ENCODE measurements at places on chromosomes 16 and 17.
A peak's percentile ranks its signal among the peaks of the same experiment; 100 is the strongest.

DNA sequence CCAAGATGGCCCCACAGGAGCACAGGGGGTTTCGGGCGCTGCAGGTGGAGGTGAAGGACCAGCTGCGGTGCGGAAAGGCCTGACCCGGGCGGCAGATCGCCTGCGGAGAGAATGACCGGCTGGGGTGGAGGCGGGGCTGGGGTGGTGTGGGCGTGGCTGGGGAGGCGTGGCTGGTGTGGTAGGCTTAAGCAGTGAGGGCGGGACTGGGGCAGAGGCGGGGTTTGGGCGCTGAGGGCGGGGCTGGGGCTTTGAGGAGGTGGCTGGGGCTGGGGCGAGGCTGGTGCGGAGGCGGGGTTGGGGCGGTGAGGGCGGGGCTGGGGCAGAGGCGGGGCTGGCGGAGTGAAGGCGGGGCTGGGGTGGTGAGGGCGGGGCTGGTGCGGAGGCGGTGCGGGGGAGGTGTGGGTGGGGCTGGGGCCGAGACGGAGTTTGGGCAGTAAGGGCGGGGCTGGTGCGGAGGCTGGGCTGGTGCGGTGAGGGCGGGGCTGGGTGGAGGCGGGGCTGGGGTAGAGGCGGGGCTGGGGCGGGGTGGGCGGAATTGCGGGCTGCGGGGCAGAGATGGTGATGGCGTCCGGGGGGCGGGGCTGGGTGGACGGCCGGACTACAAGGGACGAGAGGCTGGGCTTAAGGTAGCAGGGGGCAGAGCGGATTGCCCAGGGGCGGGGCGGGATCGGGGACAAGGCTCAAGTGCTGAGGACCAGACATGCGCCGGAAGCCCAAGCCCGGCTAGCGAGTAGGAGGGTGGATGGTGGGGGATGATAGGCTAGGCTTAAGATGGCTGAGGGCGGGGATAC lies 9.9 kb upstream of the GSDMA start:
- peak; percentile 93 for DNase-seq

- DNase-seq = no peak
Measured at GRCh38 chr17:59890720-59891119, 2.0 kb downstream of the TUBD1 start.

DNA sequence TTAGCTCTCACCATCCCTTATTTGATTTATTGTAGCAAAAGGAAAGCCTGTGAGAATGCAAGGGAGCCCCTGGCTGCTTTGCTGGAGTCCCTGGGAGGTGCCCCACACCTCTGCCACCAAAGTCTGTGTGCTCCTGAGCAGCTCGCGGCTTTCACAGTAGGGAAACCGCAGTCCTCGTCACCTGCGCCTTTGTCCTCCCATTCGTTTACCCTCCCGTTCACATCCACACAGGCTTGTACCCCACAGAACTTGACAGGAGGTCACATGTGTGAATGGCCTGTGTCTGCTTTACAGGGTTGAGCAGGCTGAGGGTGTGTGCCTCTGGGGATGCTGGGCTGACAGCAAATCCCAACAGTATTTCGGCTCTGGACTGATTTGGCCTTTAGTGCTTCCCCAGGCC lies 152.5 kb downstream of the LGALS9B start:
- DNase-seq = no peak

DNA sequence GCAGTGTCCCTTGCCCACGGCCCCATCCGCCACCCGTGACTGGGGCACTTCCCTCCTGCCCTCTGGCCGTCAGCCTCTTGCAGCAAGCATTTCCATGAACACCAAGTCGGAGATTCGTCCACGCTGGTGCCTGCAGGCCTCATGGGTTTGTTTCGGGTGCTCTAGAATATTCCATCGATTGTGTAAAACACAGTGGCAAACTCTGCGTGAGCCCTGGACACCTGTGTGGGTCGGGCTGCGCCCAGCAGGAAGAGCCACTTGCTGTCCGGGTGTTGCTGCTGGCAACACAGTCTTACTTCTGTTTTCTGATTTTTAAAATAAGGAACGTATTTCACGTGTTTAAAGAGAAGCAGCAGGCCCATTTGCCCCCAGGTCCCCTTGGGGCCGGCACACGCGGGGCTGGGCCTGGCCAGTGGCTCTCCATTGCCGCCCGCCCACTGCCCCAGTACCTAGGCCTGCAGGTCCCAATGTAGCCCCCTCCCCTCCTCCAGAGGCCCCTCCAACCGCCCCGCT lies 10.0 kb downstream of the CYBC1 start:
- DNase-seq = no peak

DNA sequence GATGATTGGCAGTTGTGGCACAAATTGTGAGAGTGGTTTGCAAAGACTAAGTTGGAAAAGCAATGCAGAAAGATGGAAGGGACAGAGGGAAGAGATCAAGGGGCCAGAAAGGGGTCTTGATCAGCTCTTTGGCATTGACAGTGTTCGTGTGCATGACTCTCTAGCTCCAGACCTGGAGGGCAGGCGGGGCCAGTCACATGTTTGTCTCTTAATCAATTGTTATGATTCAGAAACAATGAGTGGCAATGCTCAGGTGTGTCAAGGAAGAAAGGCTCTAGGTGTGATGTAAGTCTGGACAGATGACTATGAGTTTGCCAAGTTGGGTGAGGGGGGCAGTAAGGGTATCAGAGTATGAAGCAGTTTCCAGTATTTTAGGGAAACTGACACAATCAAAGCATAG lies 32.1 kb downstream of the WSB1 start:
- no peak for DNase-seq

- DNase-seq = no peak
Measured at GRCh38 chr17:72422505-72423285, 301.9 kb downstream of the SOX9 start.

DNA sequence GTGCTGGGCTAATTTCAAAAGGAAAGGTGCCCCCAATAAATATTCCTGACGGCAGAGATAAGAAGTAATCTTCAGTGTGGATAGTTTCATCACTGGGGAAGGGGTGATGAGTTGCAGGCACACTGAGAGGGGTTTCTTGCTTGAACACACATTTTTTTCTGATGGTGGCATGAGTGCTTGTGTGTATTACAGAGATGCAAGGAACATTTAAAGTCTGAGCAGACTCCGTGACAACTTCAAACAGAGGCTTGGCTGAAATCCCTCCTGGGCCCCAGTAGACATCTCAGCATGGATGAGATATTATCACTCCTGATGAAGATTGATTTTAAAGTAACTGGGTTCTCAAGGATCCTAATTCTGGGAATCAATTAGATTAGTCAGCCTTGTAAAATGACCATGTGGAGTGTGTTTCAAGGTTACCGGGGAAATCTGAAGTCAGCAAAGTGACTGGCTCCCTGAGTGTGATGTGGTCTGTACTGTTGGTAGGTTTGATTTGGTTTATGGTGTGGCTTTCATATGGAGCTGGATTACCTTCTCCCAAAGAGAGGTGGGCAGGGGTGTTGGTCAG lies 435.8 kb upstream of the EEF2KMT start:
- DNase-seq = no peak

DNA sequence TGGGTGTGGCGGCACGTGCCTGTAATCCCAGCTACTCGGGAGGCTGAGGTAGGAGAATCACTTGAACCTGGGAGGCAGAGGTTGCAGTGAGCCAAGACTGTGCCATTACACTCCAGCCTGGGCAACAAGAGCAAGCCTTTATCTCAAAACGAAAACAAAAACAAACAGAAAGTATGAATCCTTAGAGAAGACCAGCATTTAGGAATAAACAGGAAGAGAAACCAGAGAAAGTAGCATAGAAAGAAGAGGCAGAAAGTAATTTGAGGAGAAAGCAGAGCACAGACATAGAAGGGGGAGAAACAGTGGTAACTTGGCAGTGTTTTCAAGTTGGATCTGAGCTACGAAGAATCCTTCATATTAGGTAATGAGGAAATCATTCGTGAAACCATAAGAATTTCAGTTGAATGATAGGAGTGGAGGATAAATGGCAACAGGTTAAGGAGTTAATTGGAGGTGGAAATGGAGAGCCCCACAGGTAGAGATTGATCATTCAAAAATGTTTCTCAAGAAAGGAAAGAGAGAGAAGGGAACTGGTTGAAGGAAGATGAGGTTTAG lies 9.7 kb upstream of the CCL2 start:
- DNase-seq = no peak

DNA sequence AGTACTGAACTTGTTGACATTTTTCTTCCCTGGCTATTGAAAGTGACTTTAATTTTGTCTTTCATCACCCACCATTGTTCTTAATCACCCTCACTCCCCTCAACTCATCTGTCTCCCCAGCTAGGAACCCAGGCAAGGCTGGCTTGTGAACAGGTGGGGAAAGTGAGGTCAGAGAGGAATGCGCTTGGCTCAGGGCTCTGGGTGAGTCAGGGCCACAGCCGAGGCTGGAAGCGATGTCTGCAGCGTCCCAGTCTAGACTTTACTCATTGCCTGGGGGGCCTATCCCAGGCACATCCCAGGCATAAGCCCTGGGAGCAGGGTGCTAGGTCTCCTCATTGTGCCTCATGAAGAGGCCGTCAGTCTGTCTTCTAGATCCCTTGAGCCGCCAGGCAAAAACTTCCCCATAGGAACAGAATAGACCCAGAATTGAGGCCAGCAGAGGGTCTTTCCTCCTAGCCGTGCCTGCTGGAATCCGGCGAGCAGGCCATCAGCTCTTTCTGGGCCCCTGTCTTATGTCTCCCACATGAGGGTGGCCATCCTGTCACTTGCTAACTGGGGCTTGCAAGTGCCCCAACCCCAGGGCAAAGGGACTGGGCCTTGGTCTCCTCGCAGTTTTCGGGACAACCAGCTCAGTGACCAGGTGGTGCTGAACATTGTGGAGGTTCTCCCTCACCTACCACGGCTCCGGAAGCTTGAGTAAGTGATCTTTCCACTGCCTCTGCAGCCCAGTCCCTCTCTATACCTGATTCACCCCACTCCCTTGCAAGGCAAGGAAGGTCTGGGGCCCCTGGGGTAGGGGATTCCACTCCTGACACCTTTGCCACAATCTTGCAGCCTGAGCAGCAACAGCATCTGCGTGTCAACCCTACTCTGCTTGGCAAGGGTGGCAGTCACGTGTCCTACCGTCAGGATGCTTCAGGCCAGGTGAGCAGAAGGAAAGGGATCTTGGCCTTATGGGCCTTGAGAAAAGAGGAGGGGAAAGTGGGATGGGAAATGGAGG lies 40.1 kb downstream of the NLRC5 start:
- DNase-seq = no peak

GRCh38 chr17:73974536-73974935 lies 228.9 kb upstream of the RPL38 start:
- no peak for DNase-seq

- DNase-seq = no peak
Measured at GRCh38 chr16:62732092-62732491, 695.9 kb upstream of the CDH8 start.

- DNase-seq = no peak
Measured at GRCh38 chr17:4951486-4951885, 567 bp downstream of the ENO3 start.

DNA sequence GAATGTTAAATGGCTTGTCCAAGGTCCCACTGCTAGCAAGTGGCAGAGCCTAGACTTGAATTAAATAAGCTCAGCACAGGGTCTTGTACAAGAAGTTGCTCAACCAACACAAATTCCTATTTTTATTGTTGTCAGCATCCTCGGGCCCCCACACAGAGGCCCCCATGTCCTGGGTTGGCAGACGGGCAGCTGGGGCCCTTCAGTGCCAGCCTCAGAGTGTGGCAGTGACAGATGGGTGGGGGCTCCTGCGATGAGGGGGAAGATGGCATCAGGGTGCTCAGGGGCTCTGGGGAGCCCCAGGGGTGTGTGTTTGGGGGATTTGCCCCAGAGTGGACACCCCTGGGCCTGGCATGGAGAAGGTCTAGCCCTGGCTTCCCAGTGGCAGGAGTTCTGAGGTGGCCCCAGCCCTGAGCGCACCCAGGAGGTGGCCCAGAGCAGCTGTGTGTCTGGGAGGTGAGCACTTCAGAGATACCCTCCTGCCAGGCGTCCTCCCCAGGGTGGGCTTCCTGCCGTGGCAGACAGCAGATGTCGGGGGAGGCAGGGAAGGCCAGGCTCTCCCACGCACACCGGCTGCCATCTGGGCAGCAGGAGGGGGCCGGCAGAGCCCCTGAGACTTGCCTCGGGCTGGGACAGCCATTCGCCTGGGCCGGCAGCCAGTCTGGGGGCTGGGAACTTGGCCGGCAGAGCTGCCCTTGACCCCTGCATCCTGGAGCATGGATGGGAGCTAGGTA lies 150.8 kb downstream of the C16orf78 start:
- DNase-seq = no peak

DNA sequence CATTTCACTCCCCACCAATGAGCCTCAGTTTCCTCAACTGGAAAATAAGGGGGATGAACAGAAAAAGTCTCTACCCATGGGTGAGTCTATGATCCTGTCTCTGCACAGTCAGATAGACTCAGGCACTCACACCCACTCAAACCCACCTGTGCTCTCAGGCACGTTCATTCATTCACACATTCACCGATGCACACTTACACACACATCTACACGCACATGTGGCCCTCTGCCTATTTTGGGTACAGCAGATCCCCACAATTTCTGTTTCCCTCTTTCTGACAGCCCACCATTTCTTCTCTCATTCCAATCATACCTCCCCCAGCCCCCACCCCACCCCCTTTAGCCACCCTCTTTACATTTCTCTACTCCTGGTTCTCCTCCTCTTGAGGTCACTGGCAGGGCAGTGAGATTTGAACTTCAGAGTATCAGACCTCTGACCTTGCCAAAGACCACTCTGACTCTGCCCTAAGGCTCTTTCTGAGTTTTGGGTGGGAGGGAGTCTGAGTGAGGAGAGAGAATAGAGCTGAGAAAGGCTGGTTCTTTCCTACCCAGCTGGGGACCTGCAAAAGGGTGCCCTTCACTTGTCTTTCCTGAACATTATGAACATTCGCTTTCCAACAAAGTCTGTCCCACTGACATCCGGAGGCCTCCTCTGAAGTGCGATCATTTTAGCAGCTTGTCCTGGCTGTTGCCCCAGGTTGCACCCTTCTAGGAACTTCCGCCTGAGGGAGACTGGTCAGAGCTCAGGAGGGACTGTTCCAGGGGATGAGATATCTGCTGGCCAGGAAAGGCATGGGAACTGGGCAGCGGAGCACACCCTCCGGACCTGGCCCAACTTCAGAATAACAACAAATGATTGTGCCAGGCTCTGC lies 10.1 kb upstream of the COL1A1 start:
- DNase-seq = no peak

GRCh38 chr17:39165178-39165840 lies 652 bp downstream of the ARL5C start:
- no peak for DNase-seq

DNA sequence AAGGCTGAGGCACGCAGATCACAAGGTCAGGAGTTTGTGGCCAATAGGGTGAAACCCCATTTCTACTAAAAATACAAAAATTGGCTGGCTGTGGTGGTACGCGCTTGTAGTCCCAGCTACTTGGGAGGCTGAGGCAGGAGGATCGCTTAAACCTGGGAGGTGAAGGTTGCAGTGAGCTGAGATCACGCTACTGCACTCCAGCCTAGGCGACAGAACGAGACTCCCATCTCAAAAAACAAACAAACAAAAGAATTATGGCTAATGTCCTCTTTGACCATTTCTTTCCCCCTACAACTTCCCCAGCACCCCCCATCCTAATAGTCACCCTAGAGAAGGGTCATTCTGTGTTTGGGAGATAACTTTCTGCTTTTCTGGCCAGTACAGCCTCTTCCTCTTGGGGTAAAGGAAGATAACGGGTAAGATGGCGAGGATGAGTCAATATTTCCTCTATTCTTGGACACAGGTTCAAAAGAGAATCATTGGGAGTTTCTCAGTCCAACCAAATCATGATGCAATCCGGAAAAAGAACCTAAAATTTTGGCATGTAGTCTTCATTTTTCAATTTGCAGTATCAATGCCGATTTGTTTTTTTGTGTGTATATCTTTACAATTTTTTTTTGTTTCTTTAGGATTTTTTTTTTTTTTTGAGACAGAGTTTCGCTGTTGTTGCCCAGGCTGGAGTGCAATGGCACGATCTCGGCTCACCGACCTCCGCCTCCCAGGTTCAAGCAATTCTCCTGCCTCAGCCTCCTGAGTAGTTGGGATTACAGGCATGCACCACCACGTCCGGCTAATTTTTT lies 107.6 kb upstream of the MED13 start:
- no peak for DNase-seq
